ENCODE measurements at places on chromosomes 4 and X. TPM values are rescaled to one million over a fixed set of nuclear protein-coding genes. Genes with fewer than 3 reads are reported as not detected.

The GYG2 gene
- not detected for total RNA-seq

The EGF gene
- not detected for total RNA-seq

The PGAM4 gene
- not detected for total RNA-seq

The CT45A1 gene
- total RNA-seq = not detected

The CYBB gene
- total RNA-seq = 1.6 TPM

GRCh38 chrX:11100281-11101035, 10.7 kb upstream of the HCCS start:
- DNase-seq = no peak

DNA sequence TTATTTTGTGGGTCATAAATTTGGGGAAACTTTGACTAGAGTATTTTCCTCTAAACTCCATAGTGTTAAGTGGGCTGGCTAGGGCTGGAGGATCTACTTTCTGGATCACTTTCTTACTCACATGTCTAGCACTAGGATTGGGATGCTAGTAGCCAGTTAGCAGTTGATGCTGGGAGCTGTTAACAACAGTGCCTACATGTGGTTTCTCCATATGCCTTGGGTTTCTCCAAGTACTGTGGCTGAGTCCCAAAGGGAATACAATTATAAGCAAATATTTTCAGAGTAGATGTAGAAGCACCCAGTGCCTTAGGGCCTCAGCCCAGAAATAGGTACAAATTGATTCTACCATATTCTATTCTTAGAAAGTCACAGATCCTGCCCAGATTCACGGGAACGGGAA, 1614.9 kb downstream of the ARAP2 start:
- DNase-seq = no peak

- DNase-seq = no peak
Measured at GRCh38 chrX:50726296-50726695, 87.7 kb downstream of the SHROOM4 start.

- DNase-seq = no peak
Measured at GRCh38 chr4:59484944-59485343, 1715.2 kb upstream of the ADGRL3 start.

DNA sequence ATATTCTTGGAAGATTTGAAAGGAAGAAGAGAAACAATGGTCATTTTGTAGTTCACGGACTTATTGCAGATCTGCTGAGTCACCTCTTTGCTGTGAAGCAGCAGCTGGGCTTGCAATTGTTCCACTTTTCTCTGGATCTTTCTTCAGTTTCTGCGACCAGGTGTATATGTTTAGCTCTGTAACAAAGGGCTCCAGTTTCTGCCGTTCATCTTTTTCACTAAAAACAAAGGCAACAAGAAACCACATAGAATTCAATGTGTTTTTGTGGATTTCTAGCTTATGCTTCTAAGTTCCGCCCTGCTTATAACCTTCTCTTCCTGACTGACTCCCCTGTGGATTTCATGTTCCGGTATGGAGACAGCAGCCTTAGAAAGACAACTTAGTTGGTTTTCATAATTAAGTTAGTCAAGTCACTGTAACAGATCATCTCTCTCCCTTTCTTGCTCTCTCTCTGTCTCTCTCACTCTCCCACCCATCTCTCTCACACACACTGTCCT, 121.6 kb upstream of the EPHA5 start:
- no peak for DNase-seq

DNA sequence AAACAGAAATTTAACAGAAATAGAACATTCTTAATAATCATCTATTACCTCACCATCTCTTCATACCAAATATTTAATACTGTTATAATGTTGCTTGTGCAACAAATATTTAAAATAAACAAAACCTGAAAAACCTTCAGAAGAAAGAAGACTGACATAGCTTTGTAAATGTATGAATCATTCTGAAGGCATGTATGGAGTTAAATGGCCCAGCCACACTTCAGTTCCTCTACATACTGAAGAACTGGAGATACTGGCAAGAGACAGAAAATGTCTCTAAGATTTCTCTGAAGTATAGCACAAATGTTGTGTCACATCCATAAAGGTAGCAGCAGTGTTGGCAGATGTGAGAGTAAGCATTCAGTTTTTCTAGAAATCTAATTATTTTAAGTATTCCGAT, 275.3 kb upstream of the FGF13 start:
- DNase-seq = no peak

DNA sequence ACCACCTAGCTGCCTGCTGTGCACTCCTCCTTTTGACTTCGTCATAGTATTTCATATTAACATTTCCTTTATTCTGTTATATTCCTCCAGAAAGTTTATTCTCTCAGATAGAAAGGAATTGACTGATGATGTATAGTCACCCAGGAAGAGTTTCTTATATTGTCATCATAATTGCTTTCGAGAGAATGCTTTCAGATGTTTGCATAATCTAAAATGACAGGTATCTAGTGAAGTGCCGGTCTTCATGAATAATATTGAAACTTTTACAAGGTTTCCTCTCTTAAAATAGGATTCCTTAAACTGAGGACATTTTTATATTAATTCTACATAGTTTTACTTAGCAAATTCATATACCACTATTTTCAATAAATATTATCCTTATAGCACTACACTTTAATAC, 10.1 kb downstream of the SEC24D start:
- DNase-seq = no peak

DNA sequence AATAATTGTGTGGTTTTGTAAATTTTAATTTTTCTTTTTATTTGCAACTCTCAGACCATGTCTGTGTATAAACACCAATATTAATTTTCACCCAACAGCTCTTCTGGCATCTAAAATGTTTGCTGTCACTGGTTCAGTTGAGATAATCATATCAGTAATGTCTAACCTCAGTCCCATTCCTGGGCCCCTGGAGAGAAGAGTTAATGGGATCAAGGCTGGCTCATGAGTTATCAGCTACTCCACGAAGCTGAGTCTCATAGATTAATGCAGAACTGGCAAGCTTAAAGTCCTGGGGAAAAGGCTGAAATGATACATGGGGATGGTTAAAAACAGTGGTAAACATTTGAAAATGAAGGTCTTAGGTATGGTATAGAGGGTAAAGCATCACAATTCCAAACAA, 28.4 kb upstream of the TSPAN5 start:
- DNase-seq = no peak

- no peak for DNase-seq
Measured at GRCh38 chrX:16573781-16574180, 76.2 kb upstream of the S100G start.

GRCh38 chr4:88659055-88659889, 38.4 kb downstream of the NAP1L5 start:
- DNase-seq = peak; percentile 53

Data from CD4-positive, alpha-beta T cell (primary cell).